GM10248 (cell line): ENCODE measurements at places on chromosomes 11 and 22.

DNA sequence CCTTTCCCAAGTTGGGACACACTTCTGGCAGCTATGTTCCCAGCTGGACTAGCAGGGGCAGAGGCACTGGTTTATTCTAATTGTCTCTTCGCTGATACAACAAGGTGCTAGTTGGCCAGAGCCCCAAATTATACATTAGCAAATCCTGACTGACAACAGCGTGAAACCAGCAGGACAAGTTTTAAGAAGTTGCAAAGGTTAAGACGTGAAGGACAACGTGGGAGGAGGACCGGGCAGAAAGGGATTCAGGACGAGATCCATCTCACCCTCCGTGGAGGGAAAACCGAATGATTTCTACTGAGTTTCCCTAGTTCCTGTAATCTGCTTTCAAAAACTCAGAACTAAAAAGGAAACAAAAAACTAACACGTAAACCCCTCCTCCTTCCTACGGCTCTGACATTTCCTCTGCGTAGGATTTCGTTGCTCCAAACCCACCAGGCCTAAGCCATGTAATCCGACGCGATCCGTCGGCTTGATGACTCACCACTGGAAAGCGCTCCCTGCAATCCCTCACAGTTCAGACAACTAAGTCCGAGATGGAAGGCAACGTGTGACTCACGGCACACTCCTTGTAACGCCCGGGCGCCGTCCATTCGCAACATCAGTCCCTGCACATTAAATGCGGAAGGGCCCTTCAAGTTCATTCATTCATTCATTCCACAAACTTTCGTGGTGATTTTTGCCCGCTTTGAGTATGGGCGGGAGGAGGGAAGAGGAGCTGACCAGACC is 703 bp downstream of the POGLUT3 start:
- peak; percentile 69 for DNase-seq

DNA sequence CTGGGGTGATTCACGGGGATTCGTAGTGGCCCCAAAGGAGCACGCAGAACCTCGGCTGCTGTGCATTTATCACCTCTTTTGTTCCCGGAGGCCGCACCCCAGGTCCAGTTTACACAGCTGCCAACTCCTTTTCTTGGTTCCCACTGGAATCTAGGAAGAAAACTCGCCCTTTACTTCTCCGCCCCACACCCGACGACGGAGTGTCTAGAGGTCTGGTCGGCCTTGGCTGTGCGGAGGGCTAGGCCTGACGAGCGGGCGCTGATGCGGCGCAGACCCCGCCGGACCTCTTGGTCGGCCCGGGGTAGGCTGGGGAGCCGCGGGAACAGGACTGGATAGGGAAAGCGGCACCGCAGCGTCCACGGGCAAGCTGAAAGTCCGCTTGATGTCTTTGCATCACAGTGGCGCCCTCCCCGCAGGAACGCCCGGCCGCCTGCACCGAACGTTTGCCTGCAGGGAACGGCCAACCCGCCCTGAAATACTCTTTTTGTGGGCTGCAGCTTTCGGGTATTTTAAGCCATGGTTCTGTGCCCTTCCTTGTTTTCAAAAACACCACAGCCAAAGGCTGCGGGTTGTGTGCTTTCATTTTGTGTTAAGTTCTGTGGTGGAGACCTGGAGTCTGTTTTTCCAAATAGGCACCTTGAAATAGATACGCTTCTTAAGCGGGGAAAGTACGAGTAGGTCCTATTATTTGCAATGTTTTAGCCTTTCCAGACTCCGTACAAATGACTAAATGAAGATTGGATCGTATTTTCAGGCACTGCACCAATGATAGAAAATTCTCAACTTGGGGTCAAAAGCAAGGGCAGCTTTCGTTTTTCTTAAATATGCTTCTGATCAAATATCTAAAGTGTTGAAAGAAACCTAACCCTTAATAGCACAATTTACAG is 829 bp upstream of the ZBED5 start:
- DNase-seq: peak; percentile 26

DNA sequence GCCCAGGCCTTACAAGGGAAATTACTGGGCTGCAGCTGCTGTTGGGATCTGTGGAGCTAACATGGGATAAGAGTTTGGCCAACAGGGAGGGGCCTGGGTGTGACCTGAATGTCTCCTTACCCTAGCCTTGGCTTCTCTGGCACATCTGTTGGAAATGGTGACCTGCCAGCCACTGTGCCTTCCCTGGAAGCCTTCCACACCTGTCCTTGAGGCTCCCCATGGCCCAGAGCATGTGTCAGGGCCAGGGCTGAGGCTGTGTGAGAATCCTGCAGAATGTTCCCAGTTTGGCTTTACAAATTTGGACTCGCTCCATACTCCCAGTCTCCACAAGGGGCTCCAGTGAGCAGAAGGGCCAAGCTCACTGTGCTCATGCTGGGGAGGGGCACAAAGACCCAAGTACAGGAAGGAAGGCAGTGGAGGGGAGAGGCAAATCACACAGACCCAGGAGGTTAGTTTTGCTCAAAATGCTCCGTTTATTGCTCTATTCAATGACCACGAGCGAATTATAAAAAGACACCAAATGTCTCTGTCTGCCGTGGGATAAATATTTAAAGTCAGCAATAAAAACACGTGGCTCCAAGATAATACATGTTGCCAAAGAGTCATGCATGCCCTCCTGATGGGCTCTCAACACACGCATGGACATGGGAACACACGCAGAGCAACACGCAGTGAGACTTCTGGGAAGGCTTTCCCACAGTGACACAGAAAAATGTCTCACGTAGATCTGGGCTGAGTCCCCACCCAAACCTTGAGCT is 1.7 kb upstream of the IGSF22 start:
- DNase-seq: peak; percentile 78

GRCh38 chr11:100923555-100923954 is 206.1 kb downstream of the PGR start:
- DNase-seq: no peak

GRCh38 chr22:44802071-44802700 is 49.8 kb downstream of the ARHGAP8 start:
- DNase-seq: peak; percentile 37

GRCh38 chr11:67561971-67562619 is 21.5 kb upstream of the GSTP1 start:
- DNase-seq: peak; percentile 77

DNA sequence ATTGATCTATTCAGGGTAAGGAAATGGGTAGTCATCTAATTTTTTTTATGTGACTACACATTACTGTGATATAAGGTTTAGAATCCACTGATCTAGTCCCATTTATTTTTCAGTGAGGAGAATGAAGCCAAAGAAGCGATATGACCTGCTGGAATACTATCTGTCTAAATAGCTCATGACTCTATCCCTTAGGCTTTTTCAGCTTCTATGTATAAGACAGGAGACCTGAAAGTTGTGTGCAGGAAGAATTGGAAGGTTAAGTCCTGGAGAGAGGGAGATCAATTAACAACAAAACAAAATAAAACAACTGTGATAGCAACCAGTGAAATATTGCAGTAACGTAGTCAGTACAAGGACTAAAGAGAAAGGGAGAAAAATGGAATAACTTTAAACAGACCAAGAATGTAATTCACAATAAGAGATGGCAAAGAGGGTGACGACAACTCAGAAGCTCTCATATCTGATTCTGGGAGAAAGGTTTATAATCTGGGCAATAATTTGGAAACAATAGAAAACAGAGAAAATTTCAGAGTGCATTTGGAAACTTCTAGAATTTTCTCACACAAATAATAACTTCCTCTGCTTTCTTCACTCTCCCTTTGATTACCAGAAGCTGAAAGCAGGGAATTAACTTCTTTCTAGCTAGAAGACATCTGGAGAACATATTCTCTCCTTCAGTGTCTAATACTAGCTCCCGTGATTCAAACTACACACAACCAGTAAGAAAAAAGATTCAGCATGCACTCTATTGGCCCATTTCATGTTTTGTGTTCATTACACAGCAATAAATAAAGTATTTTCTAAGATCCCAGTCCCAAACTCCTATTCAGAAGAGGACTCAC is 19.2 kb upstream of the CASP12 start:
- no peak for DNase-seq

GRCh38 chr22:50161508-50162390 is 8.8 kb upstream of the PANX2 start:
- no peak for DNase-seq

GRCh38 chr11:78228467-78228866 is 39.7 kb downstream of the USP35 start:
- DNase-seq: peak; percentile 75

DNA sequence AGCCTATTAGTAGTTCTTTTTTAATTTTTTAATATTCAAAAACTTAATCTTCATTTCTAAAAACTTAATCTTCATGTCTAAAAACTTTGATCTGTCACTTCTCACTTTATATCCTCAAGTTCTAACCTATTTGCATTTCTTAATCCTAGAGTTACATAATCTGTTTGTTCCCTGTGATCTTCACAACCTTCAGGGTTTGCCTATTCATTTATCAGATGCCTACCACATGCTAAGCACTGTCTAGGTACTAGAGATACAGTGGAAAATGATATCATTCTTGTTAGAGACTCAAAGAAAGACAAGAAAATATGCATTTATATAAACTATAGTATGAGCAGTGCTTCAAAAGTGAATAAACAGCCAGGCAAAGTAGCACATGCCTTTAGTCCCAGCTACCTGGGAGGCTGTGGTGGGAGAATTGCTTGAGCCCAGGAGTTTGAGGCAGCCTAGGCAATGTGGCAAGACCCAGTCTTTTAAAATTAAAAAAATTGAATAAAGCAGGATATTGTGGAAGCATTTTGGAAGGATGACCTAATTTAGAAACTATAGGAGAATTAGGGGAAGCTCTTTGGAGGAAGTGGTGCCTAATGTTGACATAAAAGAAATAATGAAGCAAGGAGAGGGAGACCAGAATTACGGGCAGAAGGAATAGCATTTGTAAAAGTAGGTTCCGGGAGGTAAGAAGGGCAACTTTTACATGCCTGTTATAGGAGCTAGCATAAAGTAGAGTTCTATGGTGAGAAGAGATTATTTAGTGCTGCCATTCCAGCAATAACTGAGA is 54.4 kb upstream of the GRK2 start:
- no peak for DNase-seq

GRCh38 chr22:44736581-44737405 is 15.6 kb upstream of the ARHGAP8 start:
- no peak for DNase-seq

DNA sequence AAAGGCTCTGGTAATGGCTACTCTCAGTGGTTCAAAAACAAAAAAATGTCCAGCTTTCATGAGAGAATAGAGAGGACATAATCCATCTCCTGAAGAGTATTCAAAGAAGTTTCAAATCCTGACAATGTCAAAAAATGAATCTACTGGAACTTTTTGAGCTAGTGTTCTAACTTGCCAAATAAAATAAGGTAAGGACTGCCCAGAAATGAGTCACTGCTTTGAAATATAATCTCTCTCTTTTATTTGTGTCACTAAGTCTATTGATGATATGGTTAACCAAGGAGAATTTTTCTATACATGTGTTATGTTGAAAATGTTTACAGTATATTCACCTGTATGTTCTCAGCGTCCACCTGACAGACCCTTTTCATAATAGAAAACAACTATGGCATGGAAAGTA is 3.4 kb downstream of the GUCY1A2 start:
- no peak for DNase-seq

DNA sequence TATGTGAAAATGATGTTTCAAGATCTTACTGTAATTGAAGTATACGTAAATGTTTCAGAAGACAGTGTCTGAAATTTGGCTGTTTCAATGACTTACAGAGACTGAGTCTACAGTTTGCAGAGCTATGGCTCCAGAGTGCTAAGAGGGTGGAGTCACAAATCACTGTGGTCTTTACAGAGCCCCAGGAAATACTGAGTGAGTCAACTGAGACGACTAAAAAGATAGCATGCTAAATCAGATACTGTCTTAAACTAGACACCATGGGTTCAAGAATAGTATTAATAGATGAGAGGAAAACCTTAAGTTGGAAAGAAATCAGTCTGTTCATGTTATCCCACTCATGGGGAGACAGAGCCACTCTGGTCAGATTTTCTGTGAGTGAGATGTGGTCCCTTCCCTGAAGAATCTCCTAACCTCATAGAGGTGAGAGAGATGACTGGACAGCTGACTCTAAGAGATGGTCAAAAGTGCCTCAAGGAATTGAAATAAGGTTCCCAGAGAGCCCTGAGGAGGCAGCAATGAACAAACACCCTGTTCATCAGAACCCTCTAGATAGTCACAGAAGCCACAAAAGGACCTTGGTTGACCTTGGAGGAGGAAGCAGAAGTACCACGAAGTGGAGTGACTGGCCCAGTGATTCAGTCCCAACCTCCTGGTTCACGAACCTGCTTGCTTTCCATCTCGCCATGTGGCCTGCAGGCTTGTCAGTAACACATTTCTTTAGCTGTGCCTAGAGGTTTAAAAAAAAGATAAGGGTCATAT is 30.2 kb downstream of the C11orf91 start:
- DNase-seq: no peak

GRCh38 chr11:130847517-130847916 is 68.8 kb downstream of the SNX19 start:
- DNase-seq: no peak

DNA sequence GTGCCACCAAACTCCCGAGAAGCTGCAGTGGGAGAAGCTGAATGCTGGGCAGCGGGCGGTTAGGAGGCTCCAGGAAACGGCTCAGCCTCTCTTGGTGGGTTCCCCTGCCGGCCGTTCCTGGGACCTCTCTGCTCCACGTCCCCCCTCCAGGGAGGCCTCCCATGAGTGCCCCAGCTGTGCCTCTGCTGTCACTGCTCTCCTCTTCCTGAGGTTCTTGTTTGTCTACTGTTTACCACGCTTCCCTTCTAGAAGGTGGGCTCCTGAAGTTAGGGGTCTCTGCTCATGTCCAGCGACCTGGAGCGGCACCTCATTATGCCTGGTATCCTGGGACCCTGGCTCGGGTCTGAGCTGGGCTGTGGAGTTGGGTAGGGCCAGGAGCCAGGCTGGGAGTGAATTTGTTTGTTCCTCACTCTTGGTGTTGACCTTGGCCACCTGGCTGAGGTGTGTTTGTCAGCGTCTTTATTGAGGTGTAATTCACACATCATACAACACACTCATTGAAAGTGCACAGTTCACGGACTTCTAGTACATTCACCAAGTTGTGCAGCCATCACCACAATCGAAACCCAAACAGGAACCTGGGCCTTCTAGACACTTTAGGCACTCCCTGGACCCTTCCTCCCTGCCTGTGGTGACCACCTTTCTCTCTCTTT is 37.8 kb upstream of the GRAMD4 start:
- no peak for DNase-seq

GRCh38 chr11:126406368-126406767 is 50.9 kb downstream of the ST3GAL4 start:
- DNase-seq: no peak

GRCh38 chr11:91219535-91219934 is 996.7 kb upstream of the CHORDC1 start:
- no peak for DNase-seq

GRCh38 chr11:14300661-14301304 is 58.2 kb downstream of the RRAS2 start:
- peak; percentile 41 for DNase-seq

GRCh38 chr11:13668957-13669521 is 571 bp downstream of the FAR1 start:
- peak; percentile 43 for DNase-seq

- DNase-seq: no peak
Observed at GRCh38 chr11:92296138-92296515, 71.5 kb downstream of the FAT3 start.

DNA sequence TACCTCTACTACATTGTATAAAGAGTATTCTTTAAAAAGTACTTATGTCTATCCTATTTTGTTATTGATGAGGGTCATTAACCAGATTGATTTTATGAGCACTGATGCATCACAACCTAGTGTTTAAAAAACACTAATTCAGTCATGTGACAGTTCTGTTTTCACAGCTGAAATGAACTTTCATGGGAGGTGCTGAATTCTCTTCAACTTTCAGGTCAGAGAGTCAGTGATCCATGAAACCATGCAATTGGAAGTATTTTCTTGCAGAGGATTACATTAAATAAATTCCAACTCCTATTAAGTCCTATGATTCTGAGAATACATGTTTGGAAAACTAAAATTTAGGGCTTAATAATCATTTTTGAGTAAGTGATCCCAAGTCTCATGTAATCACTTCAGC is 889.4 kb downstream of the KCNA4 start:
- no peak for DNase-seq
